ENCODE measurements at places on chromosomes 5 and 9. TPM values are rescaled to one million over a fixed set of nuclear protein-coding genes. Genes with fewer than 3 reads are reported as not detected.

DNA sequence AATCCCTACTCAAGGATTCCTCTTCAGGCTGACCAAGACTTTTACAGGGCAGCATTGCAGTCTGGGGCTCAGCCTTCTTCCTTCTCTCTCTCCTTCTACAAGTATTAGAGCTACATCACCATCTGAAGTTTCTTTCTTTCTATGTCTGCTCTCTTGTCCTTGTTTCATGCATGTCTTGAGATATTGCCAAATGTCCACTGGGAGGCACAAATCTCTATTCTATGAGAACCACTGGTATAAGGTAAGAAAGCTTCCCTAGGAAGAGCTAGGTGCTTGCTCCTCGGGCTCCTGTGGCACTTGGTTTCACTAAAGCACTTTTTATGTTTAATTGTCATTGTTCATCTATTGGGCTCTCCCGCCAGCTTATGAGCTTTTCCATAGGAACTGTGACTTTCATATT, 289.2 kb upstream of the PCSK5 start:
- no peak for DNase-seq
- H3K4me1 ChIP-seq, result no peaks in the 10 kb centered on the region
- no peak overlapping the region for H3K4me3 ChIP-seq
- H3K36me3 ChIP-seq, result no peaks in the 10 kb centered on the region
- H3K27me3 ChIP-seq, result peaks cover 13% of the 10 kb centered on the region

GRCh38 chr5:89575319-89575718, 692.3 kb upstream of the MEF2C start:
- H3K4me1 ChIP-seq, result no peaks in the 10 kb centered on the region
- no peak overlapping the region for H3K27ac ChIP-seq
- DNase-seq, result no peak
- no peak overlapping the region for H3K4me3 ChIP-seq
- H3K36me3 ChIP-seq, result no peaks in the 10 kb centered on the region
- no peaks in the 10 kb centered on the region for H3K27me3 ChIP-seq

DNA sequence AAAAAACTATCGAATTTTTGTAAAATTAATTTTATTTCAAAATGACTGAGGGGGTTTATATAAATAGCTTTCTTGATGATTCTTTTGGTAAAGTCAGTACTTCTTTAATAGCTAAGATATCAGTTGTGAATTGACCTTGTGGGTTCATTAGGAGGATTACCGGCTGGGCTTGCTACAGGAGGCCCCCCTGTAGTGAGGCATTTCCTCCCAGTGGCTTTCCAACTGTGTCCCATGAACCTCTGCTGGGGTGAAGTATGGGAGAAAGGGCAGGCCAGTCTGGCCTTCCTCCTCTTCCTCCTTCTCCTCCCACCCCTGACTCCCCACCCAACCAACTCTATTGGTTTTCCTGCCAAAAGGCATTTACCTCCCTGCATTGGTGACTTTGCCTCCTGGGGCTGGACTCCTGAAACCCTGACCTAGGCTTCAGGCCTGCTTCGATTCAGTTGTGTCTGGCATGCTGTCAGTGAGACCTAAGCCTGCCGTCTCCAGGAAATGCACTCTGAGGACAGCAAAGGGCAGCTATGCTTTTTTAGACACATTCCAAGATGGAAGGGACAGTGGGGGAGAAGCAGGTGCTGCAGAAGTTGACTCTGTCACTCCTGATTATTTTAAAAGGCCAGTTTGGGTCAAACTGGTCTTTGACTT, 144.8 kb downstream of the HSPA4 start:
- no peak for DNase-seq
- no peak overlapping the region for H3K27ac ChIP-seq
- no peaks in the 10 kb centered on the region for H3K36me3 ChIP-seq
- H3K4me3 ChIP-seq, result no peak overlapping the region
- no peaks in the 10 kb centered on the region for H3K27me3 ChIP-seq
- no peaks in the 10 kb centered on the region for H3K4me1 ChIP-seq

DNA sequence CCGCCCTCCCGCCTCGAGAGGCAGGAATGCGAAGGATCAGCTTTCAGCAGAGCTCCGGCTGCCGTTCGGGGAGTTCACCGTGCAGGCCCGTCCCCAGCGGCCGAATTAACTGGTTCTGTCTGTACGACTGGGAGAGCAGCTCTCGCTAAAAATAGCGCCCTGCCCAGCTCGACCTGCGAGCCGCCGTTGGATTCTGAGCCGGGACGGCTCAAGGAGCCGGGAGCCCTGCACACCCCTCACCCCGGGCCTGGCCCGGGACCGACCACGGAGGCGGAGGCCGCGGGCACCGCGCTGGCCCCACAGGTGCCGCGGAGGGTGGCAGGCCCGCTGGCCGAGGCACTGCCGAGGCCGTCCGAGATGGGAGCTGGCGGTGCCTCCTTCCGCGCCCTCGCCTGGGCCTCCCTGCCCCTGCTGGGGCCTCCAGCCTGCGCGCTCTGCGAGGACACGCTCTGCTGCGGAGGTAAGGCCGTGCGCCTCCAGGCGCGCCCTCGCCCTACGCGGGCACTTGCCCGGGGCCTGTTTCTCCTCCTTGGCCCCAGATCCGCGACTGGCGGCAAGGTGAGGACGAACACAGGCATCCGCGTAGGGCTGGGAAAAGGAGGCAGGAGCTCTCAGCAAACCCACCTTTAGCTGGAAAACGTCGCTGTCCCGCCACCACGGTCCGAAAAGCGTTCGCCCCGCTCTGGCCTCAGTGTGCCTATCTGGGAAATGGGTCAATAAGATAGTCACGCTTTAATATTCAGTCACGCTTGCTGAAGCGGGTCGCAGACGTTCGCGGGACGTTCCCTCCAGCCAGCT, 53.1 kb upstream of the DAB2IP start:
- no peaks in the 10 kb centered on the region for H3K4me1 ChIP-seq
- peaks cover 63% of the 10 kb centered on the region for H3K27me3 ChIP-seq
- H3K36me3 ChIP-seq, result peaks cover 2% of the 10 kb centered on the region
- H3K4me3 ChIP-seq, result no peak overlapping the region

- no peak overlapping the region for H3K27ac ChIP-seq
- no peaks in the 10 kb centered on the region for H3K4me1 ChIP-seq
- no peaks in the 10 kb centered on the region for H3K27me3 ChIP-seq
Observed at GRCh38 chr5:14379739-14380497, 201.7 kb upstream of the OTULINL start.

GRCh38 chr9:131873891-131874440, 134.1 kb upstream of the RAPGEF1 start:
- no peaks in the 10 kb centered on the region for H3K27me3 ChIP-seq
- H3K27ac ChIP-seq, result no peak overlapping the region
- H3K4me3 ChIP-seq, result no peak overlapping the region
- DNase-seq, result no peak
- H3K36me3 ChIP-seq, result no peaks in the 10 kb centered on the region
- peaks cover 17% of the 10 kb centered on the region for H3K4me1 ChIP-seq

The ASPN gene
- not detected for total RNA-seq

The TMC1 gene
- not detected for total RNA-seq

DNA sequence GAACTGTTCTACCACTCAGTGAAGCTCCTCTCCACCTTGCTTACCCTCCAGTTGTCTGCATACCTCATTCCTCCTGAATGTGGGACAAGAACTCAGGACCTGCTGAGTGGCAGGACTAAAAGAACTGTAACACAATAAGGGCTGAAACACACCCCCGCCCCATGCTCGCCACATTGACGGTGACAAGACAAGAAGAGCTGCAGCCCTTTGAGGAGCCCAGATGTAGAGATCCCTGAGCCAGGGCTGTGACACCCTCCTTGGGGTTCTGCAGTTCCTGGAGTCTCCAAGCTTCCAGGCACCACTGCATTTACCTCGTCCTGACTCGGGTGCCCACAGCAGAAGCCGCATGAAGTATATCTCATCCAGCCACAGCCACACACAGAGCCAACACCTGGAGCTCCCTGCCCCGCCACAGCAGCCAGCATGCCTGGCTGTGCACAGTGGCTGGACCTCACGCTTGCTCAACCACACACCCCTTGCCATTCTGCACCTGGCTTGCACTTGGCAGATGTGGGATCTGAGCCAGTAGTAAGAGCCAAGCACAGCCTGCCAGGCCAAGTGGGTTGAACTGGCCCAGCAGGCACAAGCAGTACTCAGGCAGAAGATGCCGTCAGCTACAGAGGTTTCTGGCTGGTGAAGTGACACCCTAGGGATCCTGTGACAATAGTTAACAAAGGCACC, 166.1 kb downstream of the RNF180 start:
- H3K27ac ChIP-seq, result no peak overlapping the region
- no peaks in the 10 kb centered on the region for H3K36me3 ChIP-seq
- H3K27me3 ChIP-seq, result no peaks in the 10 kb centered on the region
- no peaks in the 10 kb centered on the region for H3K4me1 ChIP-seq
- H3K4me3 ChIP-seq, result no peak overlapping the region

DNA sequence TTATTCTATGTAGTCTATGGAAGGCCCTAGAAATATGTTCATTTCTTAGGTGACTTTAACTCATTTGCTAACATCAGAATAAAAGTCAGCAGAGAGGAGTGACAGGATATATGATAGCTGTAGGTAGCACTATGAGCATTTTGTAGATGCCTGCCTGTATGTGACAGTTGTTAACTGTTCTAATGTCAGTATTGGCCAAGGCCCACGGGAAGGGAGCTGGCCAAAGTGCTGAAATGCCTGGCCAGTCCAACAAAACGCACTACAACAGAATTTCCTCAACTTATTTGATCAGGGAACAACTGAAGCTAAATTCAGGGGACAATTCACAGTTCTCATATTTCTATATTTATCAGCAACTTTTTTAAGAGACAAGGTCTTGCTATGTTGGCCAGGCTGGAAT, 20.8 kb downstream of the SV2C start:
- peaks cover 9% of the 10 kb centered on the region for H3K4me1 ChIP-seq
- DNase-seq, result peak; percentile 19
- no peak overlapping the region for H3K27ac ChIP-seq
- peaks cover 35% of the 10 kb centered on the region for H3K27me3 ChIP-seq

- DNase-seq, result no peak
- peaks cover 38% of the 10 kb centered on the region for H3K4me1 ChIP-seq
- peak overlapping the region; percentile 84 for H3K4me3 ChIP-seq
- H3K36me3 ChIP-seq, result peaks cover 11% of the 10 kb centered on the region
- H3K27me3 ChIP-seq, result peaks cover 5% of the 10 kb centered on the region
- peak overlapping the region; percentile 14 for H3K27ac ChIP-seq
Observed at GRCh38 chr9:123927625-123928532, 2.0 kb downstream of the DENND1A start.

DNA sequence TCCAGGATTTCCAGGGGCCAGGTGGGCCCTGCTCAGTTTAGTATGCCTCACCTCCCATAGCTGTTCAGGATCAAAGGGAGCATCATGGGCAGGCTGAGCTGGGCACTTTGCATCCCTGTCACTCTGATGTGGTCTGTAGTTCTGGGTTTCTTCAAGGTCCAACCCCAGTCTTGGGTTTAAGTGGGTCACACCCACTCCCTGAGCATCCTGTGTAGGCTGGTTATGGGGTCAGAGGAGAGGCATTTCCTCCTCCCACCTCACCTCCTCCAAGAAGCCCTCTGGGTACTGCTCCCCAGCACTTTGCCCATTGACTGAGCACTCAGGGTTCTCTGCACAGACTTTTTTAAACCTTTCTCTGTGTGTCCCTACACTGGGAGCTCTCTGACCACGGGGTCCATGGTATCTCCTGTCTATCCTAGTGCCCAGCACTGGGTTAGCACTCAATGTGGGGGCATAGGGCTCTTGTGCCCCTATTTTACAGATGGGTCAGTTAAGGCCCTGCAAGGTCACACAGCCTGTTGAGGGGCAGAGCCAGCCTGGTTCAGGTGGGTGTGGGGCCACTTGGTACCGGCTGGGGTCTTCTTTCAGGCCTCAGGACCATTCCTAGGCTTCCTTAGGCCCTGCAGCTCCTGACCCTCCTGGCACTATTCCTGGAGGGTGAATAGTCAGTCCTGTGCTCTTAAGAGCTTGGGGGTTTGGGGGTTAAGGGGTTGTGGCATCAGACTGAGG, 19.0 kb downstream of the CXXC5 start:
- H3K4me3 ChIP-seq, result peak overlapping the region; percentile 72
- H3K36me3 ChIP-seq, result no peaks in the 10 kb centered on the region
- H3K27me3 ChIP-seq, result peaks cover 8% of the 10 kb centered on the region
- peaks cover 33% of the 10 kb centered on the region for H3K4me1 ChIP-seq
- H3K27ac ChIP-seq, result no peak overlapping the region
